Hepatocyte (in vitro differentiated cells): ENCODE measurements at places on chromosomes 4 and X. TPM values are rescaled to one million over a fixed set of nuclear protein-coding genes. Genes with fewer than 3 reads are reported as not detected.
A peak's percentile ranks its signal among the peaks of the same experiment; 100 is the strongest.

GRCh38 chrX:20019672-20020365 lies 29.0 kb upstream of the BCLAF3 start:
- no peaks in the 10 kb centered on the region for H3K36me3 ChIP-seq
- H3K4me1 ChIP-seq: no peaks in the 10 kb centered on the region
- DNase-seq: no peak
- no peak overlapping the region for H3K4me3 ChIP-seq
- H3K27me3 ChIP-seq: no peaks in the 10 kb centered on the region
- H3K27ac ChIP-seq: no peak overlapping the region

- no peaks in the 10 kb centered on the region for H3K4me1 ChIP-seq
- DNase-seq: peak; percentile 14
- H3K36me3 ChIP-seq: no peaks in the 10 kb centered on the region
- no peak overlapping the region for H3K4me3 ChIP-seq
- no peaks in the 10 kb centered on the region for H3K27me3 ChIP-seq
These were observed 115.1 kb downstream of the PPP3CA start for GRCh38 chr4:101232074-101232776.

Gene ARMCX2
- 63.9 and 64.5 TPM in 2 replicates for total RNA-seq

Gene CCNB3
- 0.12 and 0.13 TPM in 2 replicates for total RNA-seq

GRCh38 chrX:77694491-77694890 lies 91.5 kb downstream of the ATRX start:
- H3K27me3 ChIP-seq: no peaks in the 10 kb centered on the region
- no peaks in the 10 kb centered on the region for H3K36me3 ChIP-seq
- H3K4me3 ChIP-seq: no peak overlapping the region
- no peaks in the 10 kb centered on the region for H3K4me1 ChIP-seq

DNA sequence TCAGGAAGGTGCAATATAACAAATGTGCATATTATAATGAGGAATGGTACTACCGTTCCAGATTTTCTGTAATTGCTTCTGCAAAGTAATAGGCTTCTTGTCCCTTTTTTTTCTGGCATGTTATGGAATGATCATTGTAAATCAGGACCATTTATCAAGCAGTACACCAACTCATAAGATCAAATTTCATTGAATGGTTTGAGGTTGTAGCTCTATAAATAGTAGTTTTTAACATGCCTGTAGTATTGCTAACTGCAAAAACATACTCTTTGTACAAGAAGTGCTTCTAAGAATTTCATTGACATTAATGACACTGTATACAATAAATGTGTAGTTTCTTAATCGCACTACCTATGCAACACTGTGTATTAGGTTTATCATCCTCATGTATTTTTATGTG lies 12.6 kb downstream of the IBSP start:
- H3K27me3 ChIP-seq: no peaks in the 10 kb centered on the region
- no peak overlapping the region for H3K27ac ChIP-seq
- no peaks in the 10 kb centered on the region for H3K36me3 ChIP-seq
- no peak overlapping the region for H3K4me3 ChIP-seq

DNA sequence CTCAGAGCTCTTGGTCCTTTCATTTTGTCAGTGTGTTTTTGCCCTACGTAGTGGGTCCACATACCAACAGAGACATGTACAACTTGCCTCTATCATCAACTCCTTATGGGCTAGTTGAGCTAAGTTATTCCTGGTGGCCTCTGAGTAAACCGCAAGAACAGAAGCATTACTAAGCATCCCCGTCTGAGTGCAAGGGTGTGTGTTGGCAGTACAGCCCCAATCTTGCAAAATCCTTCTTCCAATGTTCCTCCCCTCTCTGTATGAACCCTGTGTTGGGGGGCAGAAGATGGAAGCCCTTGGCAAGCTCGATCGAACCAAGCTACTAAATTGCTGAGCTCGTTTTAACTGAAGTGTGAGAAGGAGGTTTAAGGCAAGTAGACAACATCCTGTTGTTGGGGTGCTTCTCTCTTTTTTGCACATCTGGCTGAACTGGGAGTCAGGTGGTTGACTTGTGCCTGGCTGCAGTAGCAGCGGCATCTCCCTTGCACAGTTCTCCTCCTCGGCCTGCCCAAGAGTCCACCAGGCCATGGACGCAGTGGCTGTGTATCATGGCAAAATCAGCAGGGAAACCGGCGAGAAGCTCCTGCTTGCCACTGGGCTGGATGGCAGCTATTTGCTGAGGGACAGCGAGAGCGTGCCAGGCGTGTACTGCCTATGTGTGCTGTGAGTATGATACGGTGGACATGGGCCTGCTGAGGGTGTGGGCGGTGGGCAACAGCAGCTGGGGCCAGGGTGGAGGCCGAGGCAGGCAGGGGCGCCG lies at the start of gene SH2D1A:
SH2D1A (plus strand) TSS at position 447 of the 760 bp plus-strand sequence; CDS start at position 527, 80 bp downstream.
- H3K36me3 ChIP-seq: no peaks in the 10 kb centered on the region
- no peak for DNase-seq
- no peaks in the 10 kb centered on the region for H3K27me3 ChIP-seq
- H3K4me3 ChIP-seq: no peak within 1 kb of the TSS
- no peaks in the 10 kb centered on the region for H3K4me1 ChIP-seq
- no peak within 1 kb of the TSS for H3K27ac ChIP-seq

DNA sequence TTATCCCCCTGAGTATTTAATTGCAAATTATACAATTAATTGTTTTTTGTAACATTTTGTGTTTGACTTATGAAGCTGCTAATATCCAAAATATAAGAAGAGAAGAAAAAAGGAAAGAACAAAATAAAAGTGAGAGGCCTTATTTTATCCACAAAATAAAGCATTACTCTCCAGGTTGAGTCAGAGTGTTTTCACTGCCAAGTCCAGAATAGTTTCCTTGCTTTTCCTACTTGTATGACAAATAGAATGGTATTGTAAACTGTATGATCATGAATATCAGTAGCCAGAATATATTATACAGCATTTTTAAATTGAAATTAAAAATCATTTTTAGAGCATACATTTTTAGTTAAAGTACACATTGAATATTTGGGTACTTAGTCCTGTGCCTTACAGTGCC lies 237.8 kb downstream of the NDST4 start:
- no peak for DNase-seq
- no peaks in the 10 kb centered on the region for H3K27me3 ChIP-seq

Gene TMSB15B
- total RNA-seq: 6.6 and 6.8 TPM in 2 replicates

DNA sequence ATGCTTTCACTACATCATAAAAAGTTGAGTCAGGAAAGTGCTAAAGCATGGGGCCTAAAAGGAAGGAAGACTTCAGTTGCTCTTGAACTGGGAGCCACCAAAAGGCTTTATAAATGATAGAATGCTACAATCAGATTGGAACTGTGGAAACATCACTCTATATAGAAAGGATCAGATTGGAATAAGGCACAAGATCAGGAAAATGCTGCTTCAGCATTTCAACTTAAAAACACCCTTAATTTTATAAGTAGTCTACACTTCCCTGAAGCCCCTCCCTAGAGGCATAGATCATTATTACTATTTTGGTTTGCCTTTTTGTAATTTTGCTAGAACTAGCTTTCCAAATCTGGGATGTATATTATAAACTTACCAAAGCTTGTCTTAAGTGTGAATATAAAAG lies 170.7 kb downstream of the FANCB start:
- no peaks in the 10 kb centered on the region for H3K36me3 ChIP-seq
- H3K27ac ChIP-seq: no peak overlapping the region
- H3K4me1 ChIP-seq: no peaks in the 10 kb centered on the region
- H3K4me3 ChIP-seq: no peak overlapping the region
- no peaks in the 10 kb centered on the region for H3K27me3 ChIP-seq
- DNase-seq: no peak

- no peaks in the 10 kb centered on the region for H3K4me1 ChIP-seq
These were observed 778.4 kb upstream of the AADAT start for GRCh38 chr4:170868170-170868569.

Gene HSFX2
- not detected in 2 replicates for total RNA-seq

- peak overlapping the region; percentile 47 for H3K27ac ChIP-seq
- peak; percentile 82 for DNase-seq
- H3K27me3 ChIP-seq: peaks cover 13% of the 10 kb centered on the region
- peaks cover 11% of the 10 kb centered on the region for H3K4me1 ChIP-seq
- H3K36me3 ChIP-seq: no peaks in the 10 kb centered on the region
These were observed 104.9 kb downstream of the FAM53A start for GRCh38 chr4:1579001-1579900.

- no peaks in the 10 kb centered on the region for H3K36me3 ChIP-seq
- H3K4me3 ChIP-seq: no peak overlapping the region
- H3K27ac ChIP-seq: no peak overlapping the region
- DNase-seq: no peak
- H3K4me1 ChIP-seq: no peaks in the 10 kb centered on the region
These were observed 30.9 kb downstream of the SPCS3 start for GRCh38 chr4:176350671-176351070.

Gene PABPC1L2B
- not detected in 2 replicates for total RNA-seq

DNA sequence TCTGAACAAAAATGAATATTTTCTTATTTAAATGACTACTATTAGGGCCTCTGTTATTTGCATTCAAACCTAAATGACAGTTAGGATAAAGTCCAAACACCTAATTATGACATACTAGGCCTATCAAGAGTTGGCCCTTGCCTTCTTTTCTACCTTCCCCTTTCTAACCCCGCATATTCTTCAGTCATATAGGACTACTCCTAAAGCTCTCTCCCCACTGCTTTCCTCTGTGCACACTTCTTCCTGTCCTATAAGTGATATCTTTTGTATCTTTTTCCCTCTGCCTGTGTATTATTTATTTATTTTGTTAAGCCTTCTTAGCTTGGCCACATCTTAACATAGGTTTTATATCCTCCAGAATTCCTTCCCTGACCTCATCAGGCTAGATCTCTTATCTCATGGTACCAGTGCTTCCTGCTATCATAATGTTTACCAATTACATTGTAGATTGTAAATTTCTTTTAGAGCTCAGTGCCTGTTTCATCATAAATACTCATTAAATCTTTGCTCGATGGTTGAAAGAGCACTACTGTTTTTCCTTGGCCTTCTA lies 22.5 kb downstream of the ERVMER34-1 start:
- no peak overlapping the region for H3K4me3 ChIP-seq
- no peaks in the 10 kb centered on the region for H3K4me1 ChIP-seq
- DNase-seq: no peak
- peak overlapping the region; percentile 41 for H3K27ac ChIP-seq

Gene TSPAN5
- 22.4 and 26.2 TPM in 2 replicates for total RNA-seq

- H3K36me3 ChIP-seq: no peaks in the 10 kb centered on the region
- no peak overlapping the region for H3K27ac ChIP-seq
- no peak overlapping the region for H3K4me3 ChIP-seq
- H3K4me1 ChIP-seq: no peaks in the 10 kb centered on the region
- DNase-seq: no peak
These were observed 332.5 kb upstream of the ZFP42 start for GRCh38 chr4:187663076-187663475.

- H3K4me1 ChIP-seq: peaks cover 6% of the 10 kb centered on the region
- no peaks in the 10 kb centered on the region for H3K27me3 ChIP-seq
- no peak overlapping the region for H3K27ac ChIP-seq
These were observed 103.5 kb downstream of the SLC34A2 start for GRCh38 chr4:25759101-25759500.

GRCh38 chr4:159367781-159368080 lies 264.9 kb downstream of the RAPGEF2 start:
- no peaks in the 10 kb centered on the region for H3K4me1 ChIP-seq
- no peaks in the 10 kb centered on the region for H3K27me3 ChIP-seq
- no peak for DNase-seq
- no peaks in the 10 kb centered on the region for H3K36me3 ChIP-seq
- H3K27ac ChIP-seq: no peak overlapping the region
- no peak overlapping the region for H3K4me3 ChIP-seq

- H3K4me3 ChIP-seq: no peak overlapping the region
- H3K27ac ChIP-seq: no peak overlapping the region
- no peaks in the 10 kb centered on the region for H3K4me1 ChIP-seq
These were observed 8.1 kb upstream of the LINC00632 start for GRCh38 chrX:140701480-140701879.

DNA sequence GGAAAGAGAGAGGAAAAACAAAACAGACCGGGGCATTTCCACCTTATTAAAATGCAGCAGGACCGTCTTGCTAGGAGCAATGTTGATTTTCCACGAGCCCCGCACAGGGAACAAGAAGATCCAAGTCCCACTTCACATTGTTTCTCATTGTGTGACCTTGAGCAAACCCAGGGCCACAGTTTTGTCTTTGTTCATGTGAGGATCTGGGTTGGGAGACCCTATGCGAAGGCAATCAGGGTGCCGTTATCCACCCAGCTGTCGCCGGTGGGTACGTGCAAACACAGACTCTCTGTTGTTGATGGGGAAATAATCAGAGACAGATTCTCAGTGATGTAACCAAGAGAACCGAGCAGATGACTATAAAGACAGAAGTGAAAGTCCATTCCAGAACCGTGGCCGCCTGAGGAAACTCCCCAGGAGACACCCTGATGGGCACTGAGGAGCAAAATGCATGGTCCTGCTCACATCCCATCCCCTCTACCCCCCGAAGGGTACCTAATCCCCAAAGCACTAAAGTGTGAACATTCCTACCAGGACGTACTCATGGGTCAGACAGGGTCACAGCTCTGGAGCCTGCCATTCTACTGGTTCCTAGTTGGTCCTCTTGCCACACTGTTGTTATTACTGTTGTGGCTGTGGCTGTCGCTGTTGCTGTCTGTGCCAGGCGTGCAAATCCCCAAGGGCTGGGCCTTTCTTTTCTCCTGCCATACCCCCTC lies 102.7 kb upstream of the RBPJ start:
- no peak overlapping the region for H3K4me3 ChIP-seq
- H3K27me3 ChIP-seq: no peaks in the 10 kb centered on the region
- DNase-seq: no peak
- peaks cover 12% of the 10 kb centered on the region for H3K4me1 ChIP-seq
- no peaks in the 10 kb centered on the region for H3K36me3 ChIP-seq
- H3K27ac ChIP-seq: peak overlapping the region; percentile 15

DNA sequence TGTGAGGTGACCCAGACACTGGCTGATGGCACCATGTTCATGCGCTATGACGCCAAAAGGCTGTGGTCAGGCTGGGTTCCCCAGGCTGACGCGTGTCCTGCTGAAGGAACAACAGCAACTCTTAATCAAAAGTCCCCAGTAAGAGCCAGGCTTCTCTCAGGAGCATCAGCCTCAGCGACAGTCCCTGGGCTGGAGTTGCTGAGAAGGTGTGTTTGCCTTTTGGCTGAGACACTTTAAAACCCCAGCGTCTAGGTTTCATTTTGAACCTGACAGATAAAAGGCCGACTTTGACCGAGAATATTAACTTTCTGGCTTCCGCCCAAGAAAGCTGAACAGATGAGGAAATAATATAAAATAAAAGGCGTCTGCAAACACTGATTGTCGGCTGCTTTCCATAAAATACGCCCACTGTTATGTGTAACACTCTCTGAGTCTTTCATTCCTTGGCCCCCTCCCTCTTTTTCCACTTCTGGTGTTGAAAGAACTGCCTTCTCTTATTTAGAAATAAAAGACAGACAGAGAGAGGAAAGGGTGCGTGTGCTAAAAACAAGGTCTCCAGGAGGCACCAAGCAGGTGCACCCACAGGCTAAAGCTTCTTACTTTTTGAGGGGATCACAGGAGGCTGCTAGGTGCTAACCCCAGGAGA lies 373.6 kb downstream of the MID1IP1 start:
- no peak overlapping the region for H3K4me3 ChIP-seq
- H3K36me3 ChIP-seq: no peaks in the 10 kb centered on the region
- no peaks in the 10 kb centered on the region for H3K4me1 ChIP-seq
- H3K27me3 ChIP-seq: no peaks in the 10 kb centered on the region
- H3K27ac ChIP-seq: peak overlapping the region; percentile 41

GRCh38 chrX:133335027-133335426 lies 80.3 kb downstream of the GPC4 start:
- DNase-seq: peak; percentile 31
- no peak overlapping the region for H3K4me3 ChIP-seq
- no peaks in the 10 kb centered on the region for H3K27me3 ChIP-seq
- H3K36me3 ChIP-seq: no peaks in the 10 kb centered on the region
- H3K27ac ChIP-seq: no peak overlapping the region
- no peaks in the 10 kb centered on the region for H3K4me1 ChIP-seq

Gene SLC10A4
- total RNA-seq: 0.23 and 0.36 TPM in 2 replicates

Gene MAGEA2B
- not detected in 2 replicates for total RNA-seq

Gene DSPP
- total RNA-seq: not detected in 2 replicates

GRCh38 chr4:129167640-129168260 lies 71.8 kb downstream of the C4orf33 start:
- H3K4me1 ChIP-seq: no peaks in the 10 kb centered on the region
- DNase-seq: peak; percentile 30
- no peaks in the 10 kb centered on the region for H3K27me3 ChIP-seq
- no peak overlapping the region for H3K4me3 ChIP-seq
